EL (cell line): ENCODE measurements at places on chromosomes 5 and 9.

- DNase-seq, result peak; percentile 13
Observed at GRCh38 chr9:95373069-95373681, 55.7 kb upstream of the FANCC start.

DNA sequence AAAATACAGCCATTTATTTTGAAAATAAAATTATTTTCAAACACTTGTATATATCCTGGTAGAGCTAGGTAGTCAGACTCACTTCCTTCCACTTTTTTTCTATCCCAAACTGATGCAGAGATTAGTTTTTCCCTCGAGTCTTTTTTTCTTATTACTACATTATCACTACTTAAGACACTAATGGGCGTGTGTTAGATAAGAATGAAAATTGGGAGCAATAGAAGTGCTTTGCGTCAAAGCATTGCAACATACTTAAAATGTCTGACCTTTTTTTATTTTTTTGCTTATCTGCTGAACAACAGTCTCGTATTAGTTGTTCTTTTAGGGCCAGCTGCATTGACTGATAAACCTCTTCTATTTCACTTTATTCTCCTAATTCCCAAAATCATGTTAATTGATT, 1278.7 kb downstream of the CDH12 start:
- DNase-seq, result no peak

DNA sequence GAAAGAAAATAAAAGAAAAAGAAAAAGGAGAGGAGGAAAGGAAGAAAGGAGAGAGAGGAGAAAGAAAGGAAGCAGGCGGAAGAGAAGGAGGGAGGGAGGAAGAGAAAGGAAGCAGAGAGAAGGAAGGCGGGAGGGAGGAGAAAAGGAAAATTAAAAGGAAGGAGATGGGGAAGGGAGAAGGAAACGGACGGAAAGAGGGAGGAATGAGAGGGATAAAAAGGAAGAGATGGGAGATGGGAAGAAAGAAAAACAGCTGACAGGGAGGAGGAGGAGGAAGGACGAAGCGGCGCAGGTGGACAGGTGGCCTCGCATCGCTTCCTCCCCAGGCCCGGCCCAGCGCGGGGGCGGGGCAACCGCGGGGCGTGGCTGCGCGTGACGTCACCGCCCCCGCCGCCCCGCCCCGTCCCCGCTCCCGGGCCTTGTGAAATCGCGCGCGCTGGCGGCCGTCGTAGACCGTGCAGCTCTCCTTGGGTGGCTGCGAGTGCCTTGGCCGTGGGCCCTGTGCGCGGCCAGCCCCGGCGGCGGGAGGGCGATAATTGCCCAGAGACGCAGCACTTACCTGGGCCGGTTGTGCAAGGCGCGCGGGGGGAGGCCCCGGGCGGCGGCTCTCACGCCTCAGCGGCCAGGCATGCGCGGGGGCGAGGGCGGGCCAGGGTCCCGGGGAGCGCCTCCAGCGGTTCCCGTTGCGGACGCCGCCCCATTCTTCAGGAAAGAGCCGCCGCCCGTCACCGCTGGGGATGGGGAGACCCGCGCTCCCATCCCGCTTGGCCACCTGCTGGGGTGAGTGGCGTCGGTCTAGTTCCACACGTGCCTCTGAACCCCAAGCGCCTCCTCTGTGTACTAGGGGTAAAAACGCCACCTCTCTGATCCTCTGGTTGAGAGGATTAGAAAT, 49.6 kb upstream of the FOXE1 start:
- peak; percentile 77 for DNase-seq

DNA sequence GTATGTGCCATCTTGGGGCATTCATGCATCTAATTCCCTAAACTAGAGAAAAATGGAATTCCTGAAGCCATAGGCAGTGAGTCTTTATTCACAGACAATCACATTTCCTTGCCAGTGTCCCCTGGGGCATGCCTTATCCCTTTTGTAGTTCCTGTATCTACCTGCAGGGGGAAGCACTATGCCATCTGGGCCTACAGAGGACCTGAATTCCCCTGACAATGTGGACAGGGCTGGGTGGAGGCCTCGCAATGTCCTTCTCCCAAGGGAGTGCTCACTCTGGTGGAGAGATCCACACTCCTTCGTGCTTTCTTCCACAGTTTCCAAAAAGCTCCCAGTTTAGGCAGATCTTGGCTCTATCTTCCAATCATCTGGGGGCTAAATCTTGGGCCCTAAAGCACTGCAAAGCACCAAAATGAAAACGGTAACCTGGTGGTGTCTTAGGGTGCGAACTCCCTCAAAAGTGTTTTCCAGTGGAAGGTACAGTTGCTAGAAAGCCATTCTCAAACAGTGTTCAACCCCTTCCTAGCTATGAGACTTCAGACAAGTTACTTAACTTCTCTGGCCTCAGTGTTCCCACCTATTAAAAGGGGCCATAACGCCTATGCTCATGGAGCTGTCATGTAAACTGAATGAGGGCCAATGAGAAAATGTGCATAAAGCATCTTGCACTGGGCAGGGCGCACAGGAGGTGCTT, 17.5 kb downstream of the WHRN start:
- DNase-seq, result peak; percentile 78

DNA sequence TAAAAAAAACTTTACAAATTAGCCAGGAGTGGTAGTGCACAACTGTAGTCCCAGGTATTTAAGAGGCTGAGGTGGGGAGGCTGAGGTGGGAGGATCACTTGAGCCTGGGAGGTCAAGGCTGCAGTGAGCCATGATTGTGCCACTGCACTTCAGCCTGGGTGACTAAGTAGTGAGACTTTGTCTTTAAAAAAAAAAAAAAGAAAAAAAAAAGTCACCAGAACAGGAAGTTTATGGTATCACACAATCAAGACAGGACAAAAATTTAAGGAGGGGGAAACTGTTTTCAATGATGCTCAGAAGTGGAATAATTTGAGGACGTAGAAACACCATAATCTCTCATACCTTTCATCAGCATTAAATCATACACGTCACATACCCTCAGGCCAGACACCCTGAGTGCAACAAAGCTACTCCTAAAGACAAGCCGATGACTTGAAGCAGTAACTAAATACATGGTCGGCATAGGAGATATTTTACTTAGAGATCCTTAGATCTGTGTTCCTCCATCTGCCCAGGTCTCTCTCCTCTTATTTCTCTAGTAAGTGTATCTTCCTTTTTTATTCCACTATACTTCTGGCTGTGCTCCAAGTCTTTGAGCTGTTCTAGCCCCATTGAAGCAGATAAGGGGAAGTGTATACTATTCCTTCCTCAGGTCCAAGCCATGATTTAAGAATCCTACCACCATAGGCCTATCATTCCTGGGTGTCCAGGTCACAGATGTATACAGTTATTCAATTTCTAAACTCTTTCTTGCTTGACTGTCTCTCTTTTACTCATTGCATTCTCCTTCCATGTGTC, 91.3 kb upstream of the APC start:
- no peak for DNase-seq

DNA sequence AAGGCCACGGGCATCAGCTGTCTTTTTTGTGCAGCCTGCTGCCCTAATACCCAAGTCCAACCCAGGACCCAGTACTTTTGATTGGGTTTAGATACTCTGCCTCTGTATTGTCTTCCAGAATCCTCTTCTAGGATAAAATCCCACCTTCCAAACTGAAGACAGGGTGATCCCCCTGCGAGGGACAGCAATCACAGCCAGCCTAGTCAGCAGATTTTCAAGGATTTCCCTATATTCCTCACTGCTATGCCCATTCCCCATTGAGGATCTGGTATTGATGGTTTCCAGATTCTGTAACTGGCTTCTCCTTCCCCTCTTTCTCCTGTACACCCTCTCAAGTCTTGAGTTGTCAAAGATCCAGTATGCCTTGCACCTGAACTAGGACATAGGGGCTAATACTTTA, 389.4 kb downstream of the TRIM36 start:
- no peak for DNase-seq

- peak; percentile 8 for DNase-seq
Observed at GRCh38 chr5:116572350-116573278, 2.0 kb downstream of the SEMA6A start.

- no peak for DNase-seq
Observed at GRCh38 chr5:62431735-62432620, 19.4 kb downstream of the IPO11 start.

GRCh38 chr9:120583958-120584369, 4.0 kb upstream of the CDK5RAP2 start:
- peak; percentile 74 for DNase-seq

DNA sequence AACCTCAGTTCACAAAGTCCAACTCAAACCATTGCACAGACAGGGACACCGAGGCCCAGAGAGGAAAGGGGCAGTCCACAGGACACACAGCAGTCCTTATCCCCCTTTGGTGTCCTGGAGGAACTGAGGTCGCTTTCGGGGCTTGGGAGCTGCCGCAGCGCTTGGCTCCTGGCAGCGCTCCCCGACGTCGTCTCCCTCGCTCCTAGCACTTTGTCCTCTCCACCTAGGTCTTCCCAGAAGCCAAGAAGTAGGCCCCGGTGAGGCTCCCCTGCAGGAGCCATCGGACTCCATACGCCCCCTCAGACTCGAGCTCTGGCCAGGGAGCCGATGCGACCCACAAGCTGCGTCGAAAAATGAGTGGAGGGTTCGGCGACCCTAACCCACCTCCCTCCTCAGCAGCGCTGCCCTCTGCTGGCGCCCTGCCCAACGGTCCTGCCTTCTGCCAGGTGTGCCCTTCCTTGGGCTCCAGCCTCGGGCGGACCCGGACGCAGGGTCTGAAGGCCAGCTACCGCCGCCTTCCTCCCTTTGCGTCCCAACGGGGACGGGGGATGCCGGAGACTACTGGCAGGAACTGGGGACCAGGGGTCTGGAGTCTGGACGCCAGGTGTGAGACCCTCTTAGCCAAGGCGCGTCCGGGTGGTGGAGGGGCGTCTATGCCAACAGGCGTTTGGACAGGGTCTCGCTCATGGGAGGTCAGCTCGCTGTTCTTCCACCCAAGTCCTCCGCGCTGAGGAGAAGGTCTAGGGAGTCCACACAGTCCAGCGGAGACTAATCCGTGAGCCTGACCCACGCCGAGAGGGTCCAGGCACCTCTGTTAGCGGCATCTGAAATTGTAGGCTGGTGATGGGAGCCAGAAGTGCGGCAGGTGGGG, 2.1 kb upstream of the PRDM12 start:
- no peak for DNase-seq

DNA sequence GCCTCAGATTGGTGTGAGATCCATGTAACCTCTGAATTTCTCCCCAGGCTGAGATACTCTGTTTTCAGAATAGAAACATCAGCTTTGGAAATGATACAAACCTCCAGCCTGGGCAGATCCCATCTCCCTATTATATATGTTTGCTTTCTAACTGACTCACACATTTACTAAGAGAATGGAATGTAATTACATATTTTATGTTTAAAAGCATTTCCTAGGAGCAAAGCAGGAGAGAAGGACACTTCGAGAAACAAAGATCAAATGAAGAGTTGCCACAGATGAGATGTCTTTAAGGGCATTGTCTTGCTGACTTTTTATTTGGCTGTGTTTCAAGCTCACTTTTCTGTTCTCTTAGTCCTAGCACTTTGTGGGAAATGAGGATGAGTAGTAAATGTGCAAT, 96.3 kb downstream of the CDH18 start:
- DNase-seq, result peak; percentile 78

DNA sequence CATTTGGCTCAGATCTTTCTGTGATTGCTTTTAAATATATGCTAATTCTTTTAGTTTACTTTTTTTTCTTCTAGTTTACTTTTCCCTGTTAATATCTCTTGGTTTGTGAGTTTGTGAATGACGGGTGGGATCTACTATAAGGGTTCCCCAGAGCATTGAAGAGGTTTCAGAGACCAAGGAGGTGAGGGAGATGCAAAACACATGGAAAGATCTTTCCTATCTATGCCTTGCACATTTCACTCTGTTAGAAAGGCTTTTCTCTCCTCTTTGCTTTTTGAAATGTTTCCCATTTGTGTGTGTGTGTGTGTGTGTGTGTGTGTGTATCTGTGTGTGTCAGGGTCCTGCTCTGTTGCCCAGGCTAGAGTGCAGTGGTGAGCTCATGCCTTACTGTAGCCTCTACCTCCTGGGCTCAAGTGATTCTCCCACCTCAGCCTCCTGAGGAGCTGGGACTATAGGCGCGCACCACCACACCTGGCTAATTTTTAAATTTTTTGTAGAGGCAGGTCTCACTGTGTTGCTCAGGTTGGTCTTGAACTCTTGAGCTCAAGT, 50.7 kb downstream of the CNTLN start:
- no peak for DNase-seq

GRCh38 chr5:150692276-150692675, 8.6 kb downstream of the RBM22 start:
- no peak for DNase-seq

- peak; percentile 50 for DNase-seq
Observed at GRCh38 chr5:144206141-144206540, 35.5 kb downstream of the KCTD16 start.

DNA sequence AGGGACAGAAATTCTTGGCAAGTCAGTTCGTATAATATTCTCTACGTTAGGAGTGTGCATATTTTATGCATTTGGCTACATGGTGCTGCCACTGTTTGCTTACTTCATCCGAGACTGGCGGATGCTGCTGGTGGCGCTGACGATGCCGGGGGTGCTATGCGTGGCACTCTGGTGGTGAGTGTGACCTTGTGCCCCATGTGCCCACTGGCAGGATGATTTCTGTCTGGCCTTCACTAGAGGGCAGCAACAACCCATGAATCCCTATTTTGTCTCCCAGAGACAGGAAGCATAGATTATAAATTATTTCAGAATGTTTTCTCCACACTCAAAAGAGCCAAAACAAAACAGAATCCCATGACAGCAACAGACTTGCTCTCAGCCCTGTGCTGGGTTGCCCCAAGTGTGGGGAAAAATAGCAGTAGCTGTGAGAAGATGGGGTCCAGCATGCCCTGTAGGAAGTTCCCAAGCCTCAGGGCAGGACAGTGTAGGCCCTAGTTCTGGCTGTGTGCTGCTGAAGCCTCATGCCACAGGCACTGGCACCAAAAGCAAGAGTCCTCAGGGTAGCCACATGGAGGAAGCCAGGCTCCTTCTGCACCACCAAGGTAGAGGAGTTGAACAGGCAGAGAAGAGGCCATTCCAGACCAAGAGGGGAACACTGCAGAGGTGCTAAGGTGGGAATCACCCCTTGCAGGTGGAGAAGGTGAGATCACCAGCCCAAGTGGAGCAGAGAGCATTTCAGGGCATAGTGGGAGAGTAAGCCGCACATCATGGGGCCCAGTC, 16.0 kb downstream of the SLC22A5 start:
- peak; percentile 71 for DNase-seq

DNA sequence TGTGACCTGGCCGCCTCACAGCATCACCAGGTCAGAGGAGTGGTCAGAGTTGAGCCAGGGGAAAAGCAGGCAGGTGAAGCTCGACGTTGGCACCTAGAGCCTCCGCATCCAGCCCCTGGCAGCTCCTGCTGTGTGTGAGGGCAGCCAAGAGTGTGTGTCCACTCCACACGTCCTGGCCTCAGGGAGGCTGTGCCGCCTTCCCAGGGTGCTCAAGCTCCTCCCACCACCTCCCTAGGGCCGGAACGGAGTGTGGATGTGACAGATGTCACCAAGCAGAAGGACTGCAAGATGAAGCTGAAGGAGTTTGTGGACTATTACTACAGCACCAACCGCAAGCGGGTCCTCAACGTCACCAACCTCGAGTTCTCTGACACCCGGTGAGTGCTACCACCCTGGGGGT, 72.5 kb downstream of the PHF2 start:
- no peak for DNase-seq
